ENCODE measurements at places on chromosomes 12 and 14.

DNA sequence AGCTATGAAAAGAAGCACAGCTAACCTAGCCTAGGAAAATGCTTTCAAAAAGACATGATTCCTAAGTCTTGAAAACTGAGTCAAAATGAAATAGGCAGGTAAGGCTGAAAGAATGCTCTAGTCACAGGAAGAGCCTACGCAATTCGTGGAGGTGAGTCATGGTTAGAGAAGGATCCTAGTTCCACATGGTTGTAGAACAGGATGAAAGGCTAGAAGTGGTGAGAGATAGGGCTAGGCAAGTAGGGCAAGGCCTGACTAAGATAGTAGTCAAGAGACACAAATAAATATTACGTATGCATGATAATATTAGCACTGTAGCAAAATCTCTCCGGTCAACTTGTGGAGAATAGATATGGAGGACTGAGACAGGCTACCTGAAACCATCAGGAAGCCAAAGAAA is 47.2 kb downstream of the PLCZ1 start:
- DNase-seq: no peak

GRCh38 chr12:4154672-4155225 is 118.8 kb upstream of the CCND2 start:
- DNase-seq: no peak

DNA sequence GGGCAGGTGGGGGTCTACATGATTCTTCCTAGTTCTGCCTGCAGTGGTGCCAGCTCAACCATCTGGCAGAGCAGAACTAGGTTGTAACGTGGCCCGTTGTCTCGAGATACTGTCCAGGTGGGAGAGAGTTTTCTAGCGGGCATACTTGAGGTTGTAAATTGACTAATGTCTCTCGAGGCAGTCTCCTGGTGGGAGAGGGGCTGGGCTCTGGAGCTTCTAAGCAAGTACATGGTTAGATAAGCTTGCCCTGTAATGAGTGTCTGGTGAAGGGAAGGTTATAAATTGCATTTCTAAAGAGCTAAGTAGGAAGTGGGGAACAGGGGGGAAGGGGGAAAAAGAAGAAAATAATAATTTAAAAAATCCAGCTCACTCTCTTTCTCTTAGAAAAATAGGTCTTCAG is 18.1 kb downstream of the BDKRB1 start:
- no peak for DNase-seq

- DNase-seq: no peak
Measured at GRCh38 chr12:15206831-15207389, 14.3 kb downstream of the RERG start.

- no peak for DNase-seq
Measured at GRCh38 chr12:3243376-3244084, 166.4 kb downstream of the TSPAN9 start.

DNA sequence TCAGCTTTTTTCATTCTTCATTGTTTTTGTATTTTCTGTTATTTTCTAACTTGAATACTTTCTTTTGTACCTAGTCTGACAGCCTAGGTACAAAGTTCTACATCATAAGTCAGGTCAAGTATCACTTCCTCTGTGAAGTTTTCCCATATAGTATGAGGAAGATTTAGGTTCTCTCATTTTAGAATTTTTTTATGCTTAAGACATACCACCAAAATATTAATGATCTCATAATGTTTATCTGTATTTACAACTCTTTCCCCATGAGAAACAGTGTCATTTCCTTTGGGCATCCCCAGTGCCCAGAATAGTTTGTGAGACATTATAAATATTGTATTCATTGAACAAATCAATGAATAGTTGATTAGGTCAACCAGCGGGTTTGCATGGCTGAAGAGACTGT is 3.1 kb upstream of the ATF7IP start:
- DNase-seq: no peak

GRCh38 chr12:50765095-50765911 is 1.4 kb downstream of the ATF1 start:
- DNase-seq: no peak

- no peak for DNase-seq
Measured at GRCh38 chr12:81644503-81644902, 114.6 kb downstream of the PPFIA2 start.

DNA sequence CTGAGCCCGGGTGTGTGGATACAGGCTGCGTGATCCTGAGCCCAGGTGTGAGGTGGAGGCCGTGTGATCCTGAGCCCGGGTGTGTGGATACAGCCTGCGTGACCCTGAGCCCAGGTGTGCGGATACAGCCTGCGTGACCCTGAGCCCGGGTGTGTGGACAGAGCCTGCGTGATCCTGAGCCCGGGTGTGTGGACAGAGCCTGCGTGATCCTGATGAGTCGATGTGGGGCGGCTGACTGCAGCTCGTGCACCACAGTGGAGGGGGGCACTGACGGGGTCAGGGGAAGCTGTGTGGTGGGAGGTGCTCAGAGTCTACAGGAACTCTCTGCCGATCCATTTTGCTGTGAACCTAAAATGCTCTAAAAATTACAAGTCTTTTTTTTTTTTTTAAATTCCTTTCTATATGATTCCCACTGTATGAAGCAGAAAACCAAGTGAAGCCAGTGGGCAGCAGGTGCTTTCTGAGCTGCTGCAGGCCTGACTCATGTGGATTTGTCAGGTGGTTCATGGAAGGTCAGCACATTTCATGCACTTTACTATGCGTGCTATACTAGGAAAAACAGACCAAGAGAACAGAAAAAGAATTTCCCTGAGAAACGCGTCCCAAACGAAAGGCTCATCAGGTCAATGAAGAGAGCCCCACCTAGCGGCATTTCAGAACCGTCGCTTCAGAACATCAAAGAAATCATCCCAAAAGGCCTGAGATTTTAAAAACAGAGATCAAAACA is 19.3 kb downstream of the BRF1 start:
- no peak for DNase-seq

GRCh38 chr12:110591451-110592051 is 8.4 kb upstream of the PPTC7 start:
- no peak for DNase-seq

DNA sequence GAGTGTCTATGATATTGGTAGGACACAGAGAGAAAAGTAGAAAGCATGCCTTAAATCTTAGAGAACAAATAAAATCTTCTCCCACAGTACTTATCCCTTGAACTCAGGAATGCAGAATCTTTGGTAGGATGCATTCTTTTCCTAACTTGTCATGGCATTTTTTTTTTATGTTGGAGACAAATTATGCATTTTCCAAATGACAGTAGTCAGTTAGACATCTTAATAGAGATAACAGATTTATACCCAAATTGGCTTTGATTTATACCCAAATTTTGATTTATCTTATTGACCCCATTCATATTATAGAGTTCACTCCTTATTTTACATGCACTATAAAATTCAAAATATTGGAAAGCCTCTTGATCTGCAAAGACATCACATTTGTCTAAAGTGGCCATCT is 132.9 kb downstream of the CNTN1 start:
- no peak for DNase-seq

Measured in stimulated activated CD8-positive, alpha-beta memory T cell treated with anti-CD3 and anti-CD28 coated beads, Interleukin-4, amount 100 ng/mL, for 4 hours (primary cell).